ENCODE measurements at places on chromosomes 2 and 18.

DNA sequence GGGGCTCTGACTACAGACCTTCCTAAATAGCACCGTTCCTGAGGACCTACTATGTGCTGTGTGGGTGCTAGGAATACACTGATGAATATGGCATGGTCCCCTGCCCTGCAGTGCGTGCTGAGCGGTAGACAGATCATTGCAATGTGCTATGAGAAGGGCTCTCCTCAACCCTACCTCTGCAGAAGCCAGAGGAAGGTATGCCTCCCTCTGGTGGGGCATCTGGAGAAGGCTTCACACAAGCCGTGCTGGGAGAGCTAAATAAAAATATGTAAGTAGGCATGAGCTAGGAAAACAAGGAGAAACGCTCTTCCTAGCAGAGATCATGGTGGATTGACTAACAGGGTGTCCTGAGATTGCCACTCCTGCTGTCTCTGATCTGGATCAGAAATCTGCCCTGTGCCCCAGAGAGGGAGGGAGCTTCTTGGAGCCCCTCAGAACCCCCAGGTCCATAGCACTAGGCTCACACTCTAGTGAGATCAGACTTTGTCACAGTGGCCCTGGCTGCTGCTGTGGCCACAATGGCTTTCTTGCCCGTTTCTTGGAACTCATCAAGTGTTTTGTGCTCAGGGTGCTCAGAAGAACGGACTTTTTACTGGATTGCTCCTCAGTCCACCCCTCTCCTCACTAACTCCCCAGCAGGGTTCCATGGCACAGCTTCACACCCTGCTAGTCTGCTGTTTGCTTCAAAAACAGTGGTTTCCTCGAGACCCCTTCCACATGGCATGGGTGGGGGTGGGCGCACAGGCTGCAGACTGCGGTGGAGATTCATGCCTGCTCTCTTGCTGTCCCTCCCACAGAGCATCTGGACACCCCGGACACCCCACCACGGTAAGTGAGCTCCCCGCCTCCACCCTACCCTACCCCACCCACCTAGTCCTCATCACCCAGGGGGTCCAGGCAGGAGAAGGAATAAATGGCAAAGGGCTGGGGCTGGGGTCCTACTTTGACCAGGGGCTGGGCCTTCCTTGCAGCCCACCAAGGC is 14.2 kb downstream of the SIGLEC15 start:
- DNase-seq, result no peak

- no peak for DNase-seq
Observed at GRCh38 chr2:152523091-152523490, 188.1 kb downstream of the FMNL2 start.

GRCh38 chr18:8448130-8448529 is 161.1 kb upstream of the RAB12 start:
- no peak for DNase-seq

- DNase-seq, result no peak
Observed at GRCh38 chr18:62399781-62400308, 74.7 kb downstream of the TNFRSF11A start.

- no peak for DNase-seq
Observed at GRCh38 chr2:240392084-240392947, 43.1 kb upstream of the GPC1 start.

- no peak for DNase-seq
Observed at GRCh38 chr2:7009207-7009911, 92.1 kb downstream of the RNF144A start.

GRCh38 chr2:51032751-51033330 is 909 bp upstream of the NRXN1 start:
- DNase-seq, result no peak

GRCh38 chr2:112480530-112481049 is 1.4 kb upstream of the TTL start:
- no peak for DNase-seq

- no peak for DNase-seq
Observed at GRCh38 chr2:40281021-40281940, 170.6 kb downstream of the SLC8A1 start.

DNA sequence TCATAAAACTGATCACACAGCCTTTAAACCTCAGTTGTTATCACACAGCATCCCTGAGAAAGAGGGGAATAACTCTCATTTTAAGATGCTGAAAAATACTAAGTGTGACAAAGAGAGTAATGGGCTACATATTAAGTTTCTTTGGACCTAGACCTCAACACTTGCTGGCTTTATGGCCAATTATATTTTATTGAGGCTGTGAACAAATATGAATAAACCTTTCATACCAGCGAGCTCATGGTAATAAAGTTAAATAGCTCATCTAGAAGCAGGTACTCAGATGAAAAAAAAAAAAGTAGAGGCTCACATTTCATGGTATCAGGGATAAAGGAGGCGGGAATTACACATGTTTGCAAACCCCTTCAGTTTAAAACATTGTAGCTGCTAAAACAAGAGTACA is 75.7 kb downstream of the DOCK10 start:
- DNase-seq, result no peak

DNA sequence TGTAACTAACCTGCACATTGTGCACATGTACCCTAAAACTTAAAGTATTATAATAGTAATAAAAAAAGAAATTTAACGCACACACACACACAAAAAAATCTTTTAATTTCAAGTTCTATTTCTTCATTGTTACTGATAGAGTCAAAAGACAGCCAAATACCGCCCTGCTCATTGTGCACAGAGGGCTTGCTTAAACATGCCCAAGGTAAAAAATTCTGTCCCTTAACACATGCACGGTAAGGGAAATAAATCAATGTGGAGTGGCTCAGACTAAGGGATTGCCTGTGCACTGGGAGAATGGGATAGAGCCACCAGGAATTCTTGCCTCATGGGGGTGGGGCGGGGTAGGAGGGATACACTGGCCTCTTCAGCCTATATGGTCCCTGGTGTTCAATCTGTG is 468.0 kb downstream of the NUP35 start:
- DNase-seq, result no peak

DNA sequence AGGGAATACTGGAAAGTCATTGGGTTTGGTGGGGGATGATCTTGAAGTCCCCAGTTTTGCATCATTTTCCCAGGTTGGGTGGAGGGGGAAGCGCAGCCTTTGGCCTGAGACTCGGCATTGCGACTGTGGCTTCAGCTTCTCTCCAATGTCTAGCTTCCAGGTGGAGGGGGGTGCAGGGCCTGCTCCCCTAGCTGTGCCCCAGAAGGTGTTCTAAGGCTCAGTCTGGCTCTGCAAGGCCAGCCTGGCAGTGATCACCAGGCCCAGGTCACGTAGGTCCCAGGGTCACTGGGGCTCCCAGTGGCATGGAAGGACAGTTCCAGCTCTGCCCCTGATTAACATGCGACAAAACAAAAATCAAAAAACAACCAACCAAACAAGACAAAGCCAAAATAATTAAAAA is 56.9 kb upstream of the HAAO start:
- no peak for DNase-seq

GRCh38 chr2:158570869-158571268 is 114.1 kb downstream of the PKP4 start:
- DNase-seq, result no peak

Measured in amygdala (tissue), 56 donors.